Mesendoderm (in vitro differentiated cells): ENCODE measurements at places on chromosomes 4 and X.

GRCh38 chrX:9677098-9677739 lies 88.4 kb downstream of the GPR143 start:
- no peak for DNase-seq

DNA sequence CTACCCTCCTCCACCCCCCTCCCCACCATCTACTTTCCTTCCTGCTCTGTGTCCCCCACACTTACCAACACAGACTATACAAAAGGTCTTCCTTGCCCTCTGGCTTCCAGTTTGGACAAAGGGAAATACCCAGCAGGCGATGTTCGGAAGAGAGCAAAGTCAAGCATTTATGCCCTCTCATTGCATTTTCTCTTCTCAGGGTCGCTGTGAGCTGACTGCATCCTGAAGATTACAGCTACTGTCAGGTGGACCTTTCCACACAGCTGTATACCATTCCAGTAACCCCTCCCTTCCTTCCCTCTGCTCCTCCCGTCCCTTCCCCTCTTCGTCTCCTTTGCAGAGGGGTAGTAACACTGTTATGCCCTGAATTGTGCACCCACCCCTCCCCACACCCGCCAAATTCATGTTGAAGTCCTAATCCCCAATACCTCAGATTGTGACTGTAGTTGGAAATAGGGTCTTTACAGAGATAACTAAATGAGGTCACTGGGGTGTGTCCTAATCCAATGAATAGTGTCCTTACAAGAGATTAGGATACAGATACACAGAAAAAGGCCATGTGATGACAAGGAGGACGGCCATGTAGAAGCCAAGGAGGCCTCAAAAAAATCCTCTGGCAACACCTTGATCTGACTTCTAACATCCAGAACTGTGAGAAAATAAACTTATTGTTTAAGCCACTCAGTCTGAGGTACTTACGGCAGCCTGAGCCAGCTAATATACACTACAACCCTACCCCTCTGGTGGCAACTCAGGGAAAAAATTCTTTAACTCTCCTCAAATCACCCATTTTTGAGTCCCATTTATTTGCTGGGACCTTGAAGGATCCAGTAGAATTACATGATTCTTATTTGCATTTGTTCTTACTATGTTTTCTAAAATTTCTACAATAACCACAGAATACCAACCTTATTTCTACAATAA lies 11.7 kb downstream of the MORF4L2 start:
- DNase-seq: peak; percentile 34

- DNase-seq: peak; percentile 69
Observed at GRCh38 chr4:72701987-72702819, 133.2 kb upstream of the ADAMTS3 start.

- no peak for DNase-seq
Observed at GRCh38 chr4:118751629-118752323, 66.6 kb downstream of the METTL14 start.

DNA sequence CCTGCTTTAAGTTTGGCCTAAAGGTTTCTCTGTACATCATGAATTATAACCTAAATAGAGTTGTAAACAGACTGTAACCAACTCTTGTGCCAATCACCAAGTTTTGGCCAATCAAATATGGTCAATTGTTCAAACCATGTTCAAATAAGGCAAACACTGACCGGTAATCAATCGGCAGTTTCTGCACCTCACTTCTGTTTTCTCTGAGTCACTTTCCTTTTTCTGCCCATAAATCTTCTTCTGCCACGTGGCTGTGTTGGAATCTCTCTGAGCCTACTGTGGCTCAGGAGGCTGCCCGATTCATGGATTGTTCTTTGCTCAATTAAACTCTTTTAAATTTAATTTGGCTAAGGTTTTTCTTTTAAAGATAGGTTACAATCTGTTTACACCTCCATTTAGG lies 16.5 kb upstream of the ENPP6 start:
- no peak for DNase-seq
